ENCODE measurements at places on chromosomes 12 and 14. TPM values are rescaled to one million over a fixed set of nuclear protein-coding genes. Genes with fewer than 3 reads are reported as not detected.

GRCh38 chr12:29544428-29545101 is 47.1 kb upstream of the OVCH1 start:
- DNase-seq = no peak

GRCh38 chr12:87140262-87140661 is 884.1 kb upstream of the MGAT4C start:
- DNase-seq = no peak

PLEKHA5 gene
- 14.7 TPM for total RNA-seq

DNA sequence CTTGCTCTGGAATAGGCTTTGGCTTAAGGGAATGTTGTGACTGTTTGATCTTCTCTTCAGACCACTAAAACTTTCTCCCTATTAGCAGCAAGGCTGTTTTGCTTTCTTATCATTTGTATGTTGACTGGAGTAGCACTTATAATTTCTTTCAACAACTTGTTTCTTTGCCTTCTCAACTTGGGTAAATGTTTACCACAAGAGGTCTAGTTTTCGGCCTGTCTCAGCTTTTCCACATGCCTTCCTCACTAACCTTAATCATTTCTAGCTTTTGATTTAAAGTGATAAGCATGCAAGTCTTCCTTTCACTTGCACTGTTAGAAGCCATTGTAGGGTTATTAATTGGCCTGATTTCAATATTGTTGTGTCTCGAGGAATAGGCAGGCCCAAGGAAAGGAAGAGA is 126.7 kb upstream of the AEBP2 start:
- DNase-seq = no peak

KCNH5 gene
- total RNA-seq = not detected

DNA sequence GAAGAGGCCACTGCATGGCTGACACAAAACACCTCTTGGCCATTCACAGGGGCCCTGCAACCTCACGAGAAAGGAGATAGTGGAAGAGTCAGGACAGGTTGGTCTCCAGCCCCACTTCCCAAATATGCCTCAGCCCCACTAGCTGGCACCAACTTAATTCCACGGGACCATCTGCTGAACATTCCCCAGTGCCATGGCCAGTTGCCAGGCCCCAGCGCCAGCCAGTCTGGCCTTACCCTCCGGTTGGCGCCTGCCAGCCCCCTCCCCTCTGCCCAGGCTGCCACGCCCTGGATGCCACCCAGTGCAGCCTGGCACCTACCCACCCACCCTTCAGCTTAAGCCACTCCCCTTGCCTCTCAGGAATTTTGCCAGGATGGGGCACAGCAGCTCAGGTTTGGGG is 21.2 kb upstream of the HSPB8 start:
- no peak for DNase-seq

FAM90A1 gene
- total RNA-seq = 0.67 TPM

DNA sequence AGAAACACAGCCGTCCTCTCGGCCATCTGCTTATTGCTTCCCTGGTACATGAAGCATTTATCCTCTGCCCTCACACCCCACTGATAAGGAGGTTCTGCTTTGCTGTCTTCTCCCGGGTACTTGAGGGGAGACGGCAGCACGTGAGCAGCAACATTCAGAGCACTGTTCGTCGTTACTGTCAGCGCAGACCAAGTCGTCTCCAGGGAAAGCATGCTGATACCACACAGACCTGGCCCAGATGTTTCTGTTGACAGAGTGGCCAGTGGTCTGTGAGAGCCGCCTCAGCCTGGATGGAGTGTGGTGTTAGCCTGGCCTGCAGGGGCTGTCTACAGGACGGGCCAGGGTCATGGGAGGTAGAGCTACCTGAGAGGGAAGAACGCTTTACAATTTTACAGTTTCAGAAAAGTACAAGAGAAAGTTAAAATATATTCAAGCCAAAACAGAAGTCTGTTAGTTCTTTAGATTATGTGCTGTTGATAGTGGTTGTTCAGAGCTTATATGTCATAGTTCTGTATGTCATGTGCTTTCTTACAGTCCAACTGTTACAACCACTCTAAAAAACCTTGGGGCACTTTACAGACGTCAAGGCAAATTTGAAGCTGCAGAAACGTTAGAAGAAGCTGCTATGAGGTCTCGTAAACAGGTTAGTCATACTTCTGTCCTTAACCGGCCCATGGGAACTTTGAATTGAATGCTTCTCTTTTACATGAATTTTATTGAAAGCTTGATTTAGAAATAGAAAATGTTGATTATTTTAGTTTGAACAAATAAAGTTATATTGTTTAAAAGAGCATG is 38.2 kb downstream of the XRCC3 start:
- DNase-seq = no peak

Data from CD4-positive, CD25-positive, alpha-beta regulatory T cell (primary cell).